Astrocyte (in vitro differentiated cells and primary cell): ENCODE measurements at places on chromosomes 4 and X. TPM values are rescaled to one million over a fixed set of nuclear protein-coding genes. Genes with fewer than 3 reads are reported as not detected.

Gene SLC7A11
- total RNA-seq: 33.1 and 33.8 TPM in 2 replicates

Gene LIMCH1
- 3.2 and 7.1 TPM in 2 replicates for total RNA-seq

Gene TSPAN6
- 49.7 and 51.2 TPM in 2 replicates for total RNA-seq

Gene DDX53
- not detected in 2 replicates for total RNA-seq

Gene TRIML2
- total RNA-seq: 55.7 and 63.3 TPM in 2 replicates

Gene GPR82
- total RNA-seq: not detected in 2 replicates

Gene NWD2
- not detected in 2 replicates for total RNA-seq

Gene SMIM10
- total RNA-seq: 1.2 and 1.3 TPM in 2 replicates

Gene CCNB3
- 0.16 and 0.29 TPM in 2 replicates for total RNA-seq

Gene DCLK2
- 6.2 and 6.9 TPM in 2 replicates for total RNA-seq
